ENCODE measurements at places on chromosomes 3 and 15.

- DNase-seq: no peak
These were observed 385.2 kb downstream of the SHQ1 start for GRCh38 chr3:72463083-72463482.

DNA sequence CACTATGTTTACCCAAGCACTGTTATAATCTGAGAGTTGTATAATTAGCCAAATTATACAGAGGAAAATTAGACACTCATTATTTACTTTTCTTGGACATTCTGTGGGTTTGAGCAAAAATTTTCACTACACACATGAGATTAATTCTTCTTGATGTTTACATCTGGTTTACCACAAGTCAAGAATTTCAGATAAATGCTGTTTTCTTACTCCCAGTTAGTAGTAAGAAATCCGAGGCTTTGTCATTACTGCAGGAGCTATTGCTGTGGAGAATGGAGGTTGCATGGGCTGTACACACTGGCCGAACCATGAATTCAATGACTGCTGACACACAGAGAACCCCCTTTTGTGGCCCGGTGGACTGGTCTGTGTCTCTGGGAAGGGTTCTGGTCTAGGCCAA, 207.7 kb upstream of the CFAP20DC start:
- no peak for DNase-seq

DNA sequence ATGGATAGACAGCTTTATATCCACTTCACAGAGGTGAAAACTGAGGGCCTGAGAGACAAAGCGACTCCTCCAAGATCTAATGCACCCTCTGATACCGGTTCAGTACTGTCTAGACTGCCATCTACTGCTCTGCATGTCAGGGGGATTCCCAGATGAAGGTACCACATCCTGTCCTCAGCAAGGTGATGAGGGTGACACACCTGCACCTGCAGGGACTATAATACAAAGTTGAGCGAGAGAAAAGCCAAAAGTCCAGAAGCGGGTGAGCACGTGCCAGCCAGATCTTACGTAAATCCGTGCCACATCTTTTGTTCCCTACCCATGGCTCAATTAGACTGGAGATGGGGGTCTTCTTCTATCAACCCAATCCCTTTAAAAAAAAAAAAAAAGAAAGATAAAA, 32.4 kb upstream of the HES1 start:
- DNase-seq: no peak

GRCh38 chr3:61236556-61236955, 14.7 kb downstream of the FHIT start:
- DNase-seq: no peak

GRCh38 chr15:60760646-60761504, 281.9 kb upstream of the ICE2 start:
- no peak for DNase-seq

DNA sequence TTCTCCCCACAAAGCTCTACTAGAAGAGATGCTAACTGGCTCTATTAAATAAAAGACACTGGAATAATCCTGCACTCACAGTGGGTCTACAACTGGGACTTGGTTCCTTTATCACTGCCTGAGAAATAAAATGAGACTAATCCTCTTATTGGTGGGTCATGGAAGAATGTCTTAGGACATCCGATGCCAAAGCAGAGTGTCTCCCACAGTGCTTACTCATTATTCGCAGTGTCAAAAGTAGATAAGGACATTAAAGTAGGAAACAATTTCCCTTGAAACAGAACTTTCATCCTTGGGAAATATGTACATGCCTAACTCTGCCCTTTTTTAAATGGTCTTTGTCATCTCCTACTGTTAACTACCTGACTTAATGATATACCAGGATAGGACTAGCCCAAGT, 71.5 kb downstream of the GSK3B start:
- no peak for DNase-seq

- no peak for DNase-seq
These were observed 894.7 kb downstream of the OTOL1 start for GRCh38 chr3:162391301-162391700.

GRCh38 chr15:42640109-42640508, 64.7 kb downstream of the STARD9 start:
- no peak for DNase-seq

DNA sequence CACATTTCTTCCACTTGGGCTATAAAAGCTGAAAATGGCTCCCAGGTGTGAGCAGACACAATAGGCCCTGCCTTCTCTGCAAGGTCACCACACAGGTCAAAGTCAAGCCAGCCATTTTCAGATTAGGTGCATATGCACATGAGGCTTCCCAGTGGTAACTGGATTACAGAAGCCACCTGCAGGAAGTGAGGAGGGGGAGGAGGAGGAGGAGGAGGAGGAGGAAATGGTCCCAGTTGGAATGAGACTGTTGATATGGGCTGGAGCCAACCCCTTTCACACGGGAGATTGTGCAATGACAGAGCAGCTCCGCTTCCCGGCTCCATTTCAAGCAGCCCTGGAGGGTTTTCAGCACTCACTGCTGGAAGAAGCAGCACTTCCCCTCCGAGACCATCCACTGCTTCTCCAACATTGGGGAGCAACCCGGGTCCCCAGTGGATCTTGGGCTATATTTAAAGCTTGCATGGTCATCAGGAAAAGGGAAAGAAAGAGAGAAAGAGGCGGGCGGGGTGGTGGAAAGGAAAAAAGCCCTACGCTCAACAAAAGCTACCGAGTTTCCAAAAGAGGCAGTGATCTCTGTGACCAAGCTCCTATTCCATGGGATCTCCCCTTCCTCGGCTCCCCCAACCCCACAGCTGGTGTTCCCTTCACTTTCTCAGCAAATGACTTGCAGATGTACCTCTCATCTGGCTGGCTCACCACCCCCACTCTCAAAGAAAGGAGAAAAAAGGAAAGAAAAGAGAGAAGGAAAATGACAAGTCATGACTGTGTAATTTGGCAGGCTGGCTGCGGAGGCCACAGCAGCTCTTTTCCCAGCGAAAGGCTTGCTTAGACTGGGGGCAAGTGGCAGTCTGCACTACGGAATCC, 58.3 kb downstream of the LRIG1 start:
- DNase-seq: peak; percentile 78
